CD4-positive, alpha-beta T cell treated with Interferon alpha-2 for 1 hour (primary cell): ENCODE measurements at places on chromosomes 4 and X.

- no peak for DNase-seq
Measured at GRCh38 chr4:14182148-14182547, 554.6 kb upstream of the BOD1L1 start.

- DNase-seq = no peak
Measured at GRCh38 chr4:155367608-155368007, 9.2 kb downstream of the MAP9 start.

- DNase-seq = no peak
Measured at GRCh38 chr4:25826074-25826752, 36.6 kb downstream of the SEL1L3 start.

DNA sequence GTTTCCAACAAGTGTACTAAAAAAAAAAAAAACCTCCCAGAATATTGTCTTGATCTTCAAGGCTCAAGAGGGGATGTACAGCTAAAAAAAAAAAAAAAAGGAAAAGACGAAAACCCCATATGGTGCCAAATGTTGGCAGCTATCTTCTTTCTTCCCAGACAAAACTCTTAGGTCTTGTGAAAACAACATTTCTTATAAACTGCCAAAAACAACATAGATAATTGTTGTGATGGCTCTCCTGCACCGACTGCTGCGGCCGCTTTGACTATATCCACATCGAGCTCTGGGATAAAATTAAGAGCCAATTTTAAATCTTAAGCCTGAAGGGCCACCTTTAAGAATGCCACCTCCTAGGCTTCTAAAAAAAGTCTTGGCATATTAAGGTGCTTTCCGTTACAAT lies 23.5 kb downstream of the PDGFC start:
- DNase-seq = no peak

- DNase-seq = no peak
Measured at GRCh38 chr4:38958453-38959190, 73.6 kb downstream of the TMEM156 start.

- DNase-seq = no peak
Measured at GRCh38 chr4:103364083-103364482, 165.9 kb upstream of the CENPE start.

- no peak for DNase-seq
Measured at GRCh38 chr4:110854021-110854678, 231.3 kb upstream of the PITX2 start.
